ENCODE measurements at places on chromosomes 2 and 18.

DNA sequence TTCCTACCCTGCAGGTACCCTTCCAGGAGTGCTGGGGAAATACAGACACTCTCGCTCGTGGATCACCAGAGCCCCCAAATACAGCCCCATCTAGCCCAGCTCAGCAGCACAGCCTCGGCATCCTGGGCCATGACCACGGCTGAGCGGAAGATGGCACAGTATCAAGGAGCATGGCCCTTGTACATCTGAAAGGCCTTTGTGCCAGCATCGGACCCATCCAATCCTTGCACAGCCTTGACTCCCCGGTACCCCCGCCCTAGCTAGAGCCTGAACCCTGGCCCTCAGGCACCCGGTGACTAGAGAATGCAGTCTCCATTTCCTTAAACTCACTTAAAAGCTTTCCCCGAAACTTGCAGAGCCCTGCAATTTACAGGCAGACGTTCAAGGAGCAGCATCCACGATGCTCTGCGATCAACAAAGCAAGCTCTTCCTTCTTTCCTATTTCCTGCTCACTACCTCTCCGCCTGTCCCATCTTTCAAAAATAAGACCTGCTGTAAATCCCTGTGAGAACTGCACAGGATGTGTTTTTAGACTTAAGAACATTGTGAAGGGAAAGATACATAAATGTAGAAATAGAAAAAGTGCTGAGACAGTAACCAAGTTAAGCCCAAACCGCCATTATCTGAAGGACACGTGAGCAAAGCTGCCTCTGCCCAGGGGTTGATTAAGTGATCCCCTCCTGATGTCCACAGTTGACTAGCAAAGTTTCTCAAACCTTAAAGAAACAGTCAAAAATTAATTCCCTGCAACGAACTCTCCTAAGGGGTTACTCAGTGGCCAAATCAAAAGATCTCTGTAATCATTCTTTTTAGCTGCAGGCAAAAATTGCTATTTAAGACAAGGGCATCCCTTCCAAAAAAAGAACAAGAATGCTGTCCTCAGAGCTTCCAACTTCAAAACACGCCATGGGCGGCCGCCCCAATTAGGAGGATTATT, 48.5 kb downstream of the ZNF516 start:
- peaks cover 9% of the 10 kb centered on the region for H3K4me1 ChIP-seq

DNA sequence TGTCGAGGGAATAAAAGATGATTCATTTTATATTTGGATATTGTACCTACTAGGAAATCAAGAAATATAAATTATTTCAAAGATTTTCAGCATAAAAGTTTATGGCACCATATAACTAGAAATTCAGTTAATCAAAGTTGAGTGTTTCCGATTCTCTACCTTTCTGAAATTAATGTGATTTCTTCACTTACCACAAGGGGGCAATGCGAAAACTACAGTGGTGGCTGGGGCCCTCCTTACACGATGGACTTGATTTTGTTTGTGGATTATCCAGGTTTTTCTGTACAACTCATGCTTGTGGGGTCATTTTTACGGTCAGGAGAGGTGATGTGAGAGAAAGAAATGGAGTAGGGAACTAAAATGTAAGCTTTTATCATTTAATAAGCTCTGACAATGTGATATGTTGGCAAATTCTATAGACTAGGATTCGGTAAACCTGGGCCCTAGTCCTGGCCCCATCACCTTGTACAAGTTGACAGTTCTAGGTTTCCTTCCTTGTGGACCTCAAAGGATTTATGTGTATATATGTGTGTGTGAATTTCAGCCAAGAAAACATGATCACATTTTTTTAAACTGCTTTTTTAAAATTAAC, 47.6 kb downstream of the G6PC2 start:
- no peaks in the 10 kb centered on the region for H3K27me3 ChIP-seq
- H3K4me3 ChIP-seq, result no peak overlapping the region
- H3K4me1 ChIP-seq, result no peaks in the 10 kb centered on the region

- H3K27ac ChIP-seq, result no peak overlapping the region
- H3K27me3 ChIP-seq, result no peaks in the 10 kb centered on the region
- H3K4me1 ChIP-seq, result no peaks in the 10 kb centered on the region
- DNase-seq, result no peak
- no peaks in the 10 kb centered on the region for H3K36me3 ChIP-seq
Observed at GRCh38 chr2:95330794-95331338, 33.7 kb downstream of the KCNIP3 start.

- H3K36me3 ChIP-seq, result peaks cover 5% of the 10 kb centered on the region
- no peak overlapping the region for H3K27ac ChIP-seq
- H3K4me3 ChIP-seq, result no peak overlapping the region
Observed at GRCh38 chr2:233091595-233092375, 31.6 kb downstream of the INPP5D start.

- H3K4me3 ChIP-seq, result no peak overlapping the region
- no peaks in the 10 kb centered on the region for H3K27me3 ChIP-seq
- H3K36me3 ChIP-seq, result no peaks in the 10 kb centered on the region
Observed at GRCh38 chr2:17093712-17094111, 424.5 kb downstream of the RAD51AP2 start.

DNA sequence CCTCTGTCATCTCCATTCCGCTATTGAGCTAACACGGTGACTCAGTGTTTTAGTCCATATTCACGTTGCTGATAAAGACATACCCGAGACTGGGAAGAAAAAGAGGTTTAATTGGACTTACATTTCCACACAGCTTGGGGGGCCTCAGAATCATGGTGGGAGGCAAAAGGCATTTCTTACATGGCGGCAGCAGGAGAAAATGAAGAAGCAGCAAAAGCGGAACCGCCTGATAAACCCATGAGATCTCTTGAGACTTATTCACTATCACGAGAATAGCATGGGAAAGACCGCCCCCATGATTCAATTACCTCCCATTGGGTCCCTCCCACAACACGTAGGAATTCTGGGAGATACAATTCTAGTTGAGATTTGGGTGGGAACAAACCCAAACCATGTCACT, 22.6 kb upstream of the CXXC1 start:
- H3K27ac ChIP-seq, result no peak overlapping the region
- no peak for DNase-seq
- H3K27me3 ChIP-seq, result no peaks in the 10 kb centered on the region
- H3K36me3 ChIP-seq, result no peaks in the 10 kb centered on the region
- no peaks in the 10 kb centered on the region for H3K4me1 ChIP-seq

- no peak for DNase-seq
- H3K27ac ChIP-seq, result no peak overlapping the region
- H3K36me3 ChIP-seq, result no peaks in the 10 kb centered on the region
Observed at GRCh38 chr2:10253596-10254372, 48.9 kb upstream of the HPCAL1 start.

GRCh38 chr2:133956434-133956935, 297.4 kb upstream of the MGAT5 start:
- no peaks in the 10 kb centered on the region for H3K4me1 ChIP-seq
- H3K36me3 ChIP-seq, result no peaks in the 10 kb centered on the region
- H3K4me3 ChIP-seq, result no peak overlapping the region
- DNase-seq, result no peak

GRCh38 chr2:151302879-151303278, 13.4 kb upstream of the NMI start:
- no peaks in the 10 kb centered on the region for H3K4me1 ChIP-seq
- no peak for DNase-seq
- no peak overlapping the region for H3K4me3 ChIP-seq
- H3K27ac ChIP-seq, result no peak overlapping the region

DNA sequence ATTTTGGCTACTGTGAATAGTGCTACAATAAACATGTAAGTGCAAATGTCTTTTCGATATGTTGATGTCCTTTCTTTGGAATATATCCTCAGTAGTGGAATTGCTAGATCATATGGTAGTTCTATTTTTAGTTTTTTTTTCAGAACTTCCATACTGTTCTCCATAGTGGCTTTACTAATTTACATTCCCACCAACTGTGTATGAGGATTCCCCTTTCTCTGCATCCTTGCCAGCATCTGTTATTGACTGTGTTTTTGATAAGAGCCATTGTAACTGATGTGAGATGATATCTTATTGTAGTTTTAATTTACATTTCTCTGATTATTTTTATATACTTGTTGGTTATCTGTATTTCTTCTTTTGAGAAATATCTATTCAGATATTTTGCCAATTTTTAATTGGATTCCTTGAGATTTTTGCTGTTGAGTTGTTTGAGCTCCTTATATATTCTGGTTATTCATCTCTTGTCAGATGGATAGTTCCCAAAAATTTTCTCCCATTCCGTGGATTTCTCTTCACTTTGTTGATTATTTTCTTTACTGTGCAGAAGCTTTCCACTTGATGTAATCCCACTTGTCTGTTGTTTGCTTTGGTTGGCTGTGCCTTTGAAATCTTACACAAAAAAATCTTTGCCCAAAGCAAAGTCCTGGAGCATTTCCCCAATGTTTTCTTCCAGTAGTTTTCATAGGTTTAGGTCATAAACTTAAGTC, 532.3 kb downstream of the PID1 start:
- H3K4me1 ChIP-seq, result no peaks in the 10 kb centered on the region
- no peak overlapping the region for H3K27ac ChIP-seq
- H3K4me3 ChIP-seq, result no peak overlapping the region
- no peaks in the 10 kb centered on the region for H3K36me3 ChIP-seq
- no peaks in the 10 kb centered on the region for H3K27me3 ChIP-seq

DNA sequence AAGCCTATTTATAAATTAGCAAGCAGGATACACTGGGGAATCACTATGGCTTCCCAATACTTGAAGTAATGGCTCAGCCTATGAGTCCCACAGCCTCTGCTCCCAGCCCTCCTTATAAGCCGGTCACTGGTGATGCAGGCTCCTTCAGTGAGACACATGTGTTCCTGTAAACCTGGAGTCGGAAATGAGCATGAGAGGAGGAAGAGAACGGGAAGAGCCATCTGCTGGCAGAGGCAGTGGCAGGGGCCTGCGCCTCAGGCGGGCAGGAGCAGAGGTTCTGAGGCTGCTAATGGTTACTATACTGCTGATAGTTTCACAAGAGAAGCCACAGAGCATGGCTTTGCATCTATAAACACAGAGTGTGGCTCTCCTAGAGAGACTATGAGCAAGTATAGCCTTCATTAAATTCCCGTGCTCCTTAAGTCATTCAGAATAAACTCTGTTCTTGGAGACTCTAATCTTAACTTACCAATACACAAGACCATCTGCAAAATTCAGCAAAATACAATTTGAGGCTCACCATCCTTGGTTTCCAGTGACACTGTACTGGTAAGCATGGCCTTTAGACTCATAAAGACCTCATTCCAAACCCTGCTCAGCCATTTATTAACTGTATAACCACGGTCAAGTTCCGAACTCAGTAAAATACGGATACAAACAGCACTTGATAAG, 63.3 kb downstream of the FBXO15 start:
- peaks cover 16% of the 10 kb centered on the region for H3K4me1 ChIP-seq
- no peaks in the 10 kb centered on the region for H3K27me3 ChIP-seq
- H3K36me3 ChIP-seq, result no peaks in the 10 kb centered on the region
- no peak for DNase-seq
- H3K4me3 ChIP-seq, result no peak overlapping the region

- H3K27ac ChIP-seq, result no peak overlapping the region
- H3K4me3 ChIP-seq, result no peak overlapping the region
- DNase-seq, result no peak
- no peaks in the 10 kb centered on the region for H3K36me3 ChIP-seq
- H3K27me3 ChIP-seq, result peaks cover under 1% of the 10 kb centered on the region
Observed at GRCh38 chr2:45212953-45213635, 203.8 kb upstream of the SIX2 start.

- no peak for DNase-seq
- no peak overlapping the region for H3K27ac ChIP-seq
- H3K4me3 ChIP-seq, result no peak overlapping the region
- no peaks in the 10 kb centered on the region for H3K4me1 ChIP-seq
- no peaks in the 10 kb centered on the region for H3K36me3 ChIP-seq
Observed at GRCh38 chr18:9642799-9643462, 28.6 kb upstream of the PPP4R1 start.

DNA sequence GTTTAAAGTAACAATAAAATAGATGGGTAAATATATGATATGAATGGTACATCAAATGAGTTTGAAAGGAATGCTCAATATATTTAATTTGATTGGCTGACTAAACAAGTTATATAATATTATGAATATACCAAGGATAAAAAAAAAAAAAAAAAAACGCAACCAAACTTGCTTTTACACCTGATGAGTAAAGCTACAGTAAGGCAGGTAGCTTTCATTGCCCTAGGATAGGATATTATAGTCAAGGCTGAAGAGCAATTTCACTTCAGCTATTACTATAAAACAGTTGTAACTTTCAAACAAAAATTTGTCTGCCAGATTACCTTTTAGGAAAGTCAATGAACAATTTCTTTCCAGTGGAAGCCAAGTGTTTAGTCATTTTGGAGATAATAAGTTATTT, 56.8 kb upstream of the PEX13 start:
- no peak overlapping the region for H3K4me3 ChIP-seq
- no peaks in the 10 kb centered on the region for H3K36me3 ChIP-seq
- no peak for DNase-seq

- no peak for DNase-seq
- peaks cover 6% of the 10 kb centered on the region for H3K4me1 ChIP-seq
- H3K27ac ChIP-seq, result no peak overlapping the region
- H3K36me3 ChIP-seq, result no peaks in the 10 kb centered on the region
- H3K4me3 ChIP-seq, result peak overlapping the region; percentile 76
Observed at GRCh38 chr2:110205660-110206455, 1.0 kb upstream of the NPHP1 start.

DNA sequence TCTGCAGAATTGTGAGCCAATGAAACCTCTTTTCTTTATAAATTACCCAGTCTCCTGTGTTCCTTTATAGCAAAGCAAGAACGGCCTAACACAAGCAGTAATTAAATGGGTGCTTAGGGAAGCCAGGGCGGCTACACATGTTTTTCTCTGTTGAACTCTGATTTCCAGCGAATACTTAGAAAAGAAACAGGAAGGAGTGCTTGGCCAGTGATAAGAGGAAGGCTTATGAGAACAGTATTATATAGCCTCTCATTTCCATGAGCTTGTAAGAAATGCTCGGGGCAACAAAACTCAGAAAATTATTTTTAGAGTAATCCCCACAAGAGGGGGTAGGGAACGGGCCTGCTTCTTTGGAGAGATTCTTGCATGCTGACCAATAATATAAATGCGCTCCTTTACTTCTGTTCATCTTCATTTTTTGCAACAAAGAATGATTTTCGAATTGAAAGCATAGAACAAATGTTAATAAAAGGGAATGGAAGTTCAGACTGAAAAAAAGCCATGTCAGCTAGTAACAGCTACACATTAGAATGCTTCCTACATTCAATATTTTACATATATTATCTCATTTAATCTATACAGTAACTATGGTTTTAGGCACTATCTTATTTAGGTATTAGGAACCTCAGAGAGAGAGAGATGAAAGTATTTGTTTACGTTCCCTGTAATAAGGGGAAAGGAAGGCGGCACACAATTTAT, 49.7 kb upstream of the CCDC85A start:
- H3K36me3 ChIP-seq, result no peaks in the 10 kb centered on the region
- no peak overlapping the region for H3K4me3 ChIP-seq
- no peak overlapping the region for H3K27ac ChIP-seq
- no peaks in the 10 kb centered on the region for H3K27me3 ChIP-seq
- DNase-seq, result no peak

Data from naive thymus-derived CD4-positive, alpha-beta T cell (primary cell).